ENCODE measurements at places on chromosomes 12 and 14.

- no peak for DNase-seq
These were observed 839.9 kb upstream of the MGAT4C start for GRCh38 chr12:87096082-87096585.

GRCh38 chr14:89620436-89620835, 203.4 kb upstream of the FOXN3 start:
- no peak for DNase-seq

DNA sequence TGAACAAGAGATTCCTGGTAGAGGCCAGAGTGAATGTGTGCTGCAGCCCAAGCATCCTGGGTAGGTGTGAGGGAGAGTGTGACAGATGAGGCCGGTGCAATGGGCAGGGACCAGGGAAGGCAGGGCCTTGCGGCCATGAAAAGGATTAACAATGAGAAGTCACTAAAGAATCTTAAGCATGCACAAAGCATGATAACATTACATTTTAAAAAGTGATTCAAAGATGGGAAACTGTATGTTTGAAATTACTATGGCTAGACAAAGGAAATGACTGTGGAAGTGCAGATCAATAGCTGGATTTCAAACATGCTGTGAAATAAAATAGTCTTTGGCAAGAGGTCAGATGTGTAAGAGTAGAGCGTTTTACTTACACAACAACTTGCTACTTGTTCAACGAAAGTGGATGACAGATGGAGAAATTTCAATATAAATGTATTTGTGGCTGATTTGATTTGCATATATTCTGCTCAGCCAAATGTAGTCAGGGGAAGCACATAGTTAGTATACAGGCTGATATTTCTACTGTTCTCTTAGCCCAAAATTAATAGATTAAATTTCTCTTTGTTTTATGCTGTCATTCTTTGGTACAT, 175.5 kb downstream of the CCDC59 start:
- DNase-seq = no peak

DNA sequence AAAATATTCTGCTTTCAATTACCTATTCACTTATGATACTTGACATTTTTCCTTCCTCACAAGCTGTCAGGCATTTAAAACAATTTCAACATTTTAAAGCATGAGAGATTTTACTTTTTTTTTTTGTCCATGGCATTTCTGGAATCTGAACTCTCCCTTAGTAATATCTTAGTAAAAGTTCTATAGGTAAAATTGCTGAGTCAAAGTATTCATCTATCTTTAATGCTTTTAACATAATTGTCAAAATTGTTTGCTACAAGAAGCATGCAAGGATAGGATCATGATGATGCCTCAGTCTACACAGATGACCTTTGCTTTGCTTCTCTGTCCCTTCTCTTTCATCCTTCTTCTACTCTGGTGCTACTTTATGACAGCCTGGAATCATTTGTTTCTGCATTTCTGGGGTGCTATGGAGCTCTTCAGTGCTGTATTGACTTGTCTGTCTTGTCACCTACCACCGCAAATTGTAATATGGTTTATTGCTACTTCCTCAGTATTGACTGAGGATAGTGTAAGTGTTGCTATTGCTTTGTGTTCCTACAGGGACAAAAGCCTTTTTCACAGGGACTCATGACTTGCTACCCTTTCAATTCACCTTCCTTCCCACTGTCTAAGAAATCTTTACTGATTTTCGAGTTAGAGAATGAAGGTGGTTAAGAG, 589.8 kb upstream of the ATP2B1 start:
- DNase-seq = no peak

GRCh38 chr14:94707494-94707893, 62.4 kb downstream of the GSC start:
- no peak for DNase-seq

DNA sequence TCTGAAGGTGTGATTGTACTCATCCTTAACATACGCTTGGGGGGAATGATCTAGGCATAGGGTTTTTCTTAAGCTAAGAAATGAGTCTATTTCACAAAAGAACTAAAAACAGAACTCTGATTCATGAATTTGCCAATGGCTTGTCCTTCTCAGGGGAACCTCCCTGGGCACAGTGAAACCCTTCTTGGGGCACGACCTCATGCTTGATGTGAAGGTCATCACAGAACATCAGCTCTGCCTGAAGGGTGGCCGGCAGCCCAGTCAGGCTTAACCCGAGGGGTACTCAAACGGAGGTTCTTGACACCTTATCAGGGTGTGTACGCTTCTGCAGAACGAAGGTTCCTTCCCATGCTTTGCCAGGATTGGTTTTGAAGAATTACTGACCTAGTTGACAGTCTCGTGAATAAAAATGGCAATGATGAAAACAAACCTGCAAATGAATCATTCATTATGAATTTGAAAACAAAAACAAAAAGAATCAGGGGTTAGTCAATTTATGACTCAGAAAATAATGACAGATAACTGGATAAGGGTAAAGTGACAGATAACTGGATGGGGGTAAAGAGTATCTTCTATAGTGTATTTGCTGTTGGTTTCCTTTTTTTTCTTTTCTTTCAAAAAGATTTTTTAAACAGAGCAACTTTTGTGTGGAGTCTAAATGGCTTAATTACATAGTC, 86.4 kb downstream of the GALNT8 start:
- no peak for DNase-seq
